Foreskin fibroblast (primary cell): ENCODE measurements at places on chromosomes 3 and 15.

DNA sequence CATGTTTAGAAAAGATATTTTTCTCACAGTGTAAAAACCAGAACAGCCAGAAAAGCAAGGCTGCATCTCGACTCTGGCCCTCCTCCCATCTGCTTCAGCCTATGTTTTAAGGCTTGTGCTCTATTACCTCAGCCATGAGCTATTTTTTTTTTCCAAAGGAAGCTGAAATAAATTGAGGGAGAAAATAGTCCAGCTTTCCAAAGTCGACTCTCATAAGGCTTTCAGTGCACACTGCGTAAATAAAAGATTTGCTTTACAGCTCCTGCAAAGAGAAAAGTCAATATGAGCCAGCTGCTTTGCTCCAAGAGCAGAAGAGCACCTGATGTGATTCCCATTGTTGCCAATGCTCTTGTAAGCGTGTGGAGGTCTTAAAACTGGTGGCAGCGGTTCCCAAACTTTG is 26.7 kb downstream of the SCG3 start:
- DNase-seq = peak; percentile 25

DNA sequence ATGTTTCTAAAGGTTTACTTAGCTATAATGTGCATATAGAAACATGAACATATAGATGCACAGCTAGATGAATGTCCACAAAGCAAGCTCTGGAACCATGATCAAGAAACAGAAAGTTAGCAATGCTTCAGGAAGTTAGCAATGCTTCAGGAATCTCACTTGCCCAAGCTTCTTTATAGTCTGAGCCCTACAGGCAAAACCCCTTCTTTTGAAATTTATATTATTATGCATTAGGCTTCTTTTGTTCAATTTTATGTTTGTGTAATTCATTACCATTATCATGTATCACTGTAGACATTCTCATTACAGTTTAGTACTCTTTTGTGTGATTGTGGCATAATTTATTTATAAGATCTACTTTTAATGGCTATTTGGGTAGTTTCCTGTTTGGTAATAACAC is 286.4 kb upstream of the BCHE start:
- no peak for DNase-seq

DNA sequence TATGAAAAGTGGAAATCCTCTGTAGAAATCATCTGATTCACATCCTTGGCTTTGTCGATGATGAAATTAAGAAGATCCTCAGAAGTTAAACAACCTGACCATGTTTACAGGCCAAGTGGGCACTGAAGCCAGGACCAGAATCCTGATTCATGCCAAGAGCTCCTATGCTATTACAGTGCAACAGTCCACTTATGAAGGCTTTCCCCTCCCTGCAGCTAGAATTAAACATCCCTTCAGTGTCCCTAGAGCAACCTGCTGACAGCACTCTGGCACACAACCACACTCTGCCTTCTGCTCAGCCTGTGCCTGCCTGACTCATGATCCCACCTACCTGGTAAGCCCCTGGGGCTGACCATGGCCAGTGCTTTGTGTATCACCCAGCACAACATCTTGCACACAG is 33.8 kb downstream of the TXNRD3 start:
- peak; percentile 87 for DNase-seq

DNA sequence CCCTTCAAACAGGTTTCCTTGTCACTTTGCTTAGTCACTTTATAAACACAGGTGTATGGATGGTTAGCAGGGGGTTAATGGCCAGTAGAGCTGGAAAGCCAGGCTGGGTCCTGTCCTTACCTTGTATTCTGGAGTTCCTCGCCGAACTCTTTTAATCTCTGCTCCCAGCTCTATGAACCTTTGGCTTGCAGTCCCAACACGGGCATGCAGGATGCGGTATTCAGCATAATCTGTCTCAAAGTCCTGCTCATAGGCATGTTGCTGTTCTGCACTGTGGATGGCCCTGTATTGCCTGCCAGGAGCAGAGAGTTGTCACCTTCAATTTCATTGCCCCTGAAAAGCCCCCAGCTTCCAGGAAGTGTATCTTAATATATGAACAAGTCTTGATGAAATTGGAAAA is 2.7 kb downstream of the ELL3 start:
- no peak for DNase-seq

DNA sequence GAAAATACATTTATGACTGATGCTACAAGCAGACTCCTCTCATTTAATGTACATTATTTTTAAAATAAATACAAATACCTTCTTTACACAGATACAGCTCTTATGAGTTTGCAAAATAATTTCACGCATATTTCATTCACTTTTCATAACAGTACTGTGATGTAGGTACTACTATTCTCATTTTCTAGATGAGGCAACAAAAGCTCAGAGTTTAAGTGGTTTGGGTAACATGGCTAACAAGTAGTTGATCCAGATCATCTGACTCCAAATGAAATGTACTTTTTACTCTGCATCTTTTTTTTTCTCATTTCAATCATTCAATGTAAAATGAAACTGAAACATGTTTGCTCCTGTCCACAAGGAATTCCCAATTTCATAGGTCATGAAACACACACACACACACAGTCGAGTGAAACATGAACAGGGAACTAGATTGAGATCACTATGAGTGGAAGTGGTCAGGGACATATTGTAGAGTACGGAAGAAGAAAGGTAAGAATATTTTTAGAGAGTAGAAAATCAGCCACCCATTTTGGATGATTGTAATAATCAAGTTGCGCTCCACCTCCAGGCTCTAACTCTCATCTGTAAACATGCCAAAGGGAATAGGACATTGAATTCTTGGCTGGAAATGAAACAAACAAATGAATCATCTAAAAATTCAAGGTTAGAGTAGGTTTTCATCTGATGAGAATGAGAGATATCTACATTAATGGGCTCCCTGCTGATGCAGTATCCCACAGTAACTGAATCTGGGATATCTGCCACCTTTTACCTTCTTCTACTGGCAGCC is 92.4 kb downstream of the CLDN1 start:
- peak; percentile 7 for DNase-seq

GRCh38 chr15:79896131-79896633 is 632 bp downstream of the MTHFS start:
- DNase-seq = no peak

DNA sequence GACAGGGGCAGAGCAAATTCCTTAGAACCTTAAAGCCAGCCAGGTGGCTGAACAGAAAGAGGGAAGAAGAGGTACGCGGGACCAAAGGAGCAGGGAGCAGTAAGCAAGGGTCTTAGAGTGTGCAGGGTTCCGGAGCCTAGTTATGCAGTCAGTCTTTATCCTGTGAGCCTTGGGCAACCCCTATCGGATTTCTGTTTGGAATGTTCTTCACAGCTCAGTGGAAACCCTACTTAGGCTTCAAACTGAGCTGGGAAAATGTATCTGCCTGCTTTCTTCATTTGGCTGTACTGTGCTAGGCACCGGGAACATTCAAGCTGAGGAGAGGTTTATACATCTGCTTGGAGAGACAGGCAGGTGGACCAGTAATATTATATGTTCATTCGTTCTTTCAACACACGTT is 37.1 kb downstream of the PSMD6 start:
- DNase-seq = no peak

- DNase-seq = no peak
Observed at GRCh38 chr3:178083906-178084866, 452.1 kb upstream of the KCNMB2 start.

GRCh38 chr15:58201516-58201915 is 63.3 kb downstream of the AQP9 start:
- peak; percentile 68 for DNase-seq

DNA sequence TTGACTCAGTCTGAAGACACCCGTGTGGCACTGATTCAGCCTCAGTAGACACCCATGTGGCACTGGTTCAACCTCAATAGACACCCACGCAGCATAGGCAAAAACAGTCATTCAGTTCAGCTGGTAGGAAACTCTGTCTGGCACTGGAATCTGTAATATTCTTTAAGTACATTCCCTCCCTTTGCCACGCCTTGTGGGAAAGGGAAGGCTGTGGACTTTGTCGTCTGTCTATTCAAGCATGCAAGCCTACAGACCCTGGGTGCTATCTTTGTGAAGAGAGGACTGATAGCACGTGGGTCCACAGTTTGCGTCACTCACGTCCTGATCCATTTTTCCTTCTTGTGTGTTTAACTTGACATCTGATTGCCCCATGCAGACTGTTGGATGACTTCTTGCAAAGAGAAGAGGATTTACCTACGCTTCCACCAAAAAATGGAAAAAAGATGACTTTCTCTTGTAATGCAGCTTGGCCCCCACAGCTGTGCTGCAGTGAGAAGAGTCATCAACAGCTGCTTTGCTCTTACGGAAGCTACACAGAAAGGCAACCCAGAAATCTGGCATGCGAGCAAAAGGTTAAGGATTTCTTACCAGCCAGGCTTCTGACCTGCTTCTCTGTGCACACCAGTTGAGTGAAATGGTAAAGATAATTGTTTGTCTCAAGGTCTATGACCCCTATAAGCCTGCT is 278.1 kb downstream of the ULK4 start:
- no peak for DNase-seq

- peak; percentile 43 for DNase-seq
Observed at GRCh38 chr15:39204031-39204430, 376.8 kb upstream of the THBS1 start.
